Suppressor macrophage (primary cell): ENCODE measurements at places on chromosomes 7 and 10.

- no peak for DNase-seq
Observed at GRCh38 chr10:1874533-1874932, 137.2 kb upstream of the ADARB2 start.

- DNase-seq: no peak
Observed at GRCh38 chr10:120076996-120077706, 184.6 kb downstream of the SEC23IP start.

DNA sequence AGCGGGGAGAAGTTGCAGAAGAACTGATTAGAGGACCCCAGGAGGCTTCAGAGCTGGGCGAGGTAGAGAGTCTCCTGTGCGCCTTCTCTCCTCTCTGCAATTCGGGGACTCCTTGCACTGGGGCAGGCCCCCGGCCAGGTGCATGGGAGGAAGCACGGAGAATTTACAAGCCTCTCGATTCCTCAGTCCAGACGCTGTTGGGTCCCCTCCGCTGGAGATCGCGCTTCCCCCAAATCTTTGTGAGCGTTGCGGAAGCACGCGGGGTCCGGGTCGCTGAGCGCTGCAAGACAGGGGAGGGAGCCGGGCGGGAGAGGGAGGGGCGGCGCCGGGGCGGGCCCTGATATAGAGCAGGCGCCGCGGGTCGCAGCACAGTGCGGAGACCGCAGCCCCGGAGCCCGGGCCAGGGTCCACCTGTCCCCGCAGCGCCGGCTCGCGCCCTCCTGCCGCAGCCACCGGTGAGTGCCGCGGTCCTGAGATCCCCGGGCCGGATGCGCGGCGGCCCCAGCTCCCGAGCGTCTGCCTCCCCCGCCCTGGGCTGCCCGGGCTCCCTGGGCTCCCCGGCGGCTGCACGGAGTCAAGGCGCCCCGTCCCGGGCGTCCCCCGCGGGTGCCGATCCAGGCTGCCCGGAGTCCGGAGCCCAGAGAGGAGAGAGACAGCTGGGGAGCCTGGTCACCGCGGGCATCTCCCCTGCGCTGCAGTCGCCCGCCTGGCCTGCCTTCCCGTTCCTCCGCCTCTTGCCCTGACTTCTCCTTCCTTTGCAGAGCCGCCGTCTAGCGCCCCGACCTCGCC is at the start of gene PLAU:
Gene PLAU, plus strand, starts transcription at position 369 of the 789 bp plus-strand sequence. CDS start 424 bp downstream, outside the sequence.
- peak; percentile 86 for DNase-seq

DNA sequence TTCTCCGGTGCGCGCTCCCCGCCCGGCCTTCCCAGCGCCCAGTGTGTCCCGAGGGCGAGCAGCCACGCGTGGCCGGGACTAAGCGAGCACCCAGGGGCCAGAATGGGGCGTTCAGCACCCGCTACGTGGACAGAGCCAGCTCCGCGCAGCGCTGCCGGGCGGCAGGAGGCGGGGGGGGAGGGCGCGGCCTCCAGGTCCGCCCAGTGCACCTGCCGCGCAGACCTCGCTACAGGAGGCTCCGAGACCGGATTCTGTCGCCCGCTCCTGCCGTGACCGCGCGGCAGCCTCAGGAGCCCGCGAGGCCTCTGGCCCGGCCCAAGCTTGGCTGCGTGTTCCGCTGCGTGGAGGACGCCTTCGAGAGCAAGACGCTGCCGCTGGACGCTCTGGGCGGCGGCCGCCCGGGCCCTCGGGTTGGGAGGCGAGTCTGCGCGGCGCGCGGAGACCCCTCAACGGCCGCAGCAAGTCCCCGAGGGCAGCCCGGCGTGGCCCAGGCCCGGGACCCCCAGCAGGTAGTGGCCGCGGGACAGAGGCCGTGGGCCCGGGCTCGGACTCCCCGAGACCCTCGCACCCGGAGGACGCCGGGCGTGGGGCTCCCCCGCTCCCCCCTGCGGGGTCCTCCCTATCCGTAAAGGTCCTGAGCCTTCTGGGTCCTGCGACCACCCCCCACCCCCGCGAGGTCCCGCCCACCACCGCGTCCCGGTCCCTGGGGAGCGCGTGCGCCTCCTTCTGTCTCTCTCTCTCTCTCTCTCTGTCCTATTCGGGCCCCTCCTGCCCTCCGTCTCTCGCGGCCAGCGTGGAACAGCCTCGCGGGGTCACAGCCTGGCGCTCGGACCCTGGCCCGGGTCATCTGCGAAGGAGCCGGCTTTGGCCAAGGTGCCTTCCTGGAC is 904 bp upstream of the DPYSL4 start:
- DNase-seq: peak; percentile 29

DNA sequence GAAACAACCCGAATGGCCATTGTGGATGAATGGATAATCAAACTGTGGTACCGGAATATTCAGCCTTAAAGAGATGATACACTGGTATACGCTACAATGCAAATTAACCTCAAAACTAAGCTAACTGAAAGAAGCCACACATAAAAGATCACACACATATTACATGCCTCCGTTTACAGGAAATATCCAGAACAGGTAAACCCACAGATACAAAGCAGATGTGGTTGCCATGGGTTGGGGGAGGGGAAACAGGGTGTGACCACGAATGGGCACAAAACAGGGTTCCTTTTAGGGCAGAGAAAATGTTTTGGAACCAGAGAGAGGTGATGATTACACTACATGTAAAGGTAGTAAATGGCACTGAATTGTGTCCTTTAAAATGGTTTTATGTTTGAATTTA is 16.6 kb downstream of the ESYT2 start:
- DNase-seq: no peak

DNA sequence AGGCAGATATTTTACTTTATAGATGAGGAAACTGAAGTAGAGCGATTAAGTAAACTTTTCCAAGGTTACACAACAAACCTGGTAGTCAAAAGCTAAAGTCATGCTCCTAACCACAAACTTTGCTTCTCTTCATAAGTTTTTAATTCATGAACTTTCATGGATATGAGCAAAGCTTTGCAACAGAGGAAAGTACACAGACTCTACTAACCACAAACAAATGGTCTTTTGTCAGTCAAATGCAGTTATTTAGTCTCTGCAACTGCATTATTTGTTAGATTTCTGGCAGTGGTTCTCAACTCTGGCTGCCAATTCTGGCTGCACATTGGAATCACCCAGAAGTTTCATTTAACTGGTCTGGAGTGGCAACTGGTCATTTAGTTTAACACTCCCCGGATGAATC is 140.6 kb upstream of the TMEM168 start:
- peak; percentile 63 for DNase-seq

GRCh38 chr10:129942391-129942790 is 21.7 kb downstream of the EBF3 start:
- DNase-seq: no peak

- DNase-seq: no peak
Observed at GRCh38 chr7:81111358-81111757, 192.5 kb upstream of the SEMA3C start.

DNA sequence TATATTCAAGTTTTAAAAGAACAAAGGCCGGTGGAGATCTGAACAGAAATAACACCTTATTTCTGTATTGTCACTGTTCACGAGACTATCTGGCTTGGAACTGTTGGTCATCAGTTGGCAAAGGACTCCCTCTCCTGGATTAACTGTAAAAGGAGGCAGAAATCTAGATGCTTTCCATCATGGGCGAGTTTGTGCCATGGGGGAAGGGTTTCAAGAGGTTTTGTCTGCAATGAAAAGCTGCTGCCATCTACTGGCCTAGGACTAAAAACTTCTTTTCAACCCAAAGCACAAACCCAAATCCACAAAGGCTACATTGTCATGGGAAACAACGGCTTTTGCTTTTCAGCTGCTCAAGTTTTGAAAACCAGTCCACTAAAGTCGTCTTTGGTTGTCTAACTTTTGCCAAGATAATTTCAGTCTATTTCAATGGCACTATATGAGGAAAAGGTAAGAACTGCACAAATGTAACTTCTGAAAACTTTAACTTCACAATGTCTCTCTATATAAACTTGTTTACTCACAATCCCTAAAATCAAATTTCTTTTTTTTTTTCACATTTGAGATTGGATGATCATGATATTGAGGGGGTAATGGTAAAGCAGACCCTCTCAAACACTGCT is 196.8 kb downstream of the SKAP2 start:
- DNase-seq: peak; percentile 88

DNA sequence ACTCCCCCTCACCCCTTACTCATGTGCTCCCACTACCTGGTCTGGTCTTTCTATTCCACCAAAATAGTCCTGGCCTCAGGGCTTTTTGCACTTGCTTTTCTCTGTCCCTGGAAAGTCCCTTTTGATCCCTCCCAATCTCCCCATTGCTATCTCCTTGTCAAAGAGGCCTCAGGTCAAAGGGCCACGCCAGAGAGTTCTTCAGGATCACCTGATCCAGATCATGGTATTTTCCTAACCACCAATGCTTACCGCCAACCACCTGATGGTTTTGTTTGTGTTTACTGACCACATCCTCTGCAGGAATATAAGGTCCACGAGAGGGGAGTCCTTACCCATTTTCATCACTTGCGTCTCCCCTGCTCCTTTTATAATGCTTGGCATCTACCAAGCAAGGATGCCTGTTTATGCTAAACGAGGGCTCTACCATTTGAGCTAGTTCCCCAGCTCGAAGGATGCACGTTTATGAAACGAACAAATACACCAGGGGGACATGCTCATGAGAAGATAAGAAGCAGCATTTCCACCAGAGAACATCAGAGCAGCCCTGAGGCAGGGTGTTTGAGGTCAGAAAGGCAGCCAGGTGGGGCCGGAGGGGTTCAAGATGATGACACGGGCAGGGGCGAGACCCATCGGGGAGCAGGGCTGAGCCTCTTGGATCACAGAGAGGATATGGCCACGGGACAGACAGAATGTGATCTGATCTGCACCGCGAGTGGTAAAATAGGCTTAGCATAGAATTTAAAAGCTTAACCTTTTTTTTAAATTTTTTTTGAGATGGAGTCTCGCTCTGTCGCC is 43.1 kb upstream of the FOXK1 start:
- DNase-seq: no peak

GRCh38 chr7:101717628-101718357 is 88.7 kb upstream of the MYL10 start:
- peak; percentile 98 for DNase-seq

DNA sequence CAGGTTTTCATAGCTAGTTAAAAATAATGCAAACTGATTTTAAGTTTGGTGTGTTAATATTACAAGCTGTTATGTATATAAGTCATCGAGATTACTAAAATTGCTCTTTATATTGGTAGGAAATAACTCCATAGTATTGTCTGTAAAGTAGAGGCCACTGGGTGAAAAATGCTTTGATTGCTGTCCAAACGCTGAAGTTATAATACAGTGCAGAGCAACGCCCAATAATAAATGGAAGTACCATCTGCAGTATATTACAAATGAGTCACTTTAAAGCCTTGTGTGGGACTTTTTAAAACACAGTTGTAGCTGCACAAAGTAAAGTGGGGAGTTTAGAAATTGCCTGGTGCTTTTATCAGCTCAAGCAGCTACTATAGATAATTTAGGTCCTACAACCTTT is 196.1 kb downstream of the NXPH1 start:
- no peak for DNase-seq

DNA sequence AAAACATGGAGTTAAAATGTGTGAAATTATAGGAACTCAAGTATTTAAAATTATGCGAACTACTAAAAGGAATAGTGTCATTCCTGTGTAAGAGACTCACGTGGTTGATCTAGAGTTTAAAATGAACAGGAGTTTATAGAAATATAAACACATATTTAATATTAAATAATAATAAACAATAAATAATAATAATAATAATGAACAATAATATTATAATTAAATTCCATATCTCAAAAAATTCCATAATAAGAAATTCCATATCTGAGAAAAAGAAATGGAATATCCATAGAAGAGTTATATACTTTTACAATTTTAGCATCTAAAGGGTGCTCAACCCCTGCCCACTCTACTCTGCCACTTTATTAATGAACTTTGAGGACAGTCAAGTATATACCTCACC is 429.6 kb downstream of the TNS3 start:
- no peak for DNase-seq

DNA sequence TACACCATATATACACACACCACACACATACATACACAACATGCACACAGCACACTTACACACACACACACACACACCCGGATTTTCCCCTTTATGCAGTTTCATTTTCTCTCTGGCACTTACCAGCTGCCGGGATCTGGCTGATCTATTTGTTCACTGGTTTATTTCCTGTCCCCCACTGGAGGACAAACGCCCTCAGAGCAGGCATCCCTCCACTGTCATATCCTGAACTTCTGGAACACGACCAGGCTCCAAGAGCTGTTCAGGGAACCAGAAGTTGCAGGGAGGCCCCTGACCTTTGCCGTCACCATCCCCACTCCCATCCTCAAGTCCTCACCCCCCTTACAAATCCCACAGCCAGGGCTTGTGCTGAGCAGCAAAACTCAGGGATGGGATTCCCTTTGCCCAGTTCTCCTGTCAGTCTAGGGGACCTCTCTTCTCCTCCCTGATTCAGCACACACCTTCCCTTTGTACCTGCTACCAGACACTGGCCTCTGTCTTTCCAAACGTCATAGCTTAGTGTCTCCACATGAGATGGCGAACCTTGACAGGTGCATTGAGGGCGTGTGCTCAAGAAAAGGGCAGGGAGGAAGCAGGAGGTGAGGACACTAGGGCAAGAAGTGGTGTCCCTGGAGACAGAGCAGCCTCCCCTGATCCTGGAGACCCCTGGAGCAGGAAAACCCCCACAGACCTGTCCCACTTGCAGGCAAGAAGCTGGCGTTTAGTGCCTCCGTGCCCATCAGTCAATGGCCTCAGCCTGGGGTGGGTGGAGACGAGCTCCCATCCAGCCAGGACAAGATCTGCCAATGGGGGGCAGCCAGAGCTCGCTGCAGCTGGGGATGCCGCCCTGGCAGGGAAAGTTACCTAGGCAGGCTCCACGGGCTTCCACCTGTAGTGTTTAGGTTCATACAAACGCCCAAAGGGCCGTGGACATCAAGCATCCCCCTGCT is 12.7 kb upstream of the DOCK1 start:
- no peak for DNase-seq

DNA sequence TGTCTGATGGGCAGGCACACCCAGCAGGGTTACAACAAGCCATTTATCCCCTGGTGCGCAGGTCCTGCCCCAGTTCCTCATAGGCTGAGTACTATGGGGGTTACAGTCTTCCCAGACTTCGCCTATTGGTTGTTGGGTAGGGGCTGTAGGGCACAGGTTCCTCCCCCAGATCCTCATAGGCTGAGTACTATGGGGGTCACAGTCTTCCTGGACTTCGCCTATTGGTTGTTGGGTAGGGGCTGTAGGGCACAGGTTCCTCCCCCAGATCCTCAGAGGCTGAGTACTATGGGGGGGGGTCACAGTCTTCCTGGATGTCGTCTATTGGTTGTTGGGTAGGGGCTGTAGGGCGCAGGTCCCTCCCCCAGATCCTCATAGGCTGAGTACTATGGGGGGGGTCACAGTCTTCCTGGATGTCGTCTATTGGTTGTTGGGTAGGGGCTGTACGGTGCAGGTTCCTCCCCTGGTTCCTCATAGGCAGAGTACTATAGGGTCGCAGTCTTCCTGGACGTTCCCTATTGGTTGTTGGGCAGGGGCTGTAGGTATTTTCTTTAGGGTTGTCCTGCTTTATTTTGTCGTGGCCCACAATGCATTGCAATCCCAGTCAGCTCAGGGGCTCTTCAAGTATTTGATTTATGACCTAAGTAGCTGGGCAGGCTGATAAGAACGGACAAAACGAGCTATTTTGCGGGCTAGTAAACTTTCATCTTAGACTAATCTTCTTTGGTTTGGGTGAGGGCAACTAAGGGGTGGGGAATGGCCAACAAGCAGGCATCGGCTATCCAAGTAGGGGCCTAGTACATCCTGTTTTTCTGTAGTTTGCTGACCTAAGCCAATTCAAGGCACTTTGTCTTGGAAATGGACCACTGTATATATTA is 3.4 kb downstream of the LRRC27 start:
- DNase-seq: peak; percentile 87

GRCh38 chr10:45373003-45373575 is 927 bp upstream of the ALOX5 start:
- no peak for DNase-seq
